ENCODE measurements at places on chromosomes 3 and 15.
A peak's percentile ranks its signal among the peaks of the same experiment; 100 is the strongest.

DNA sequence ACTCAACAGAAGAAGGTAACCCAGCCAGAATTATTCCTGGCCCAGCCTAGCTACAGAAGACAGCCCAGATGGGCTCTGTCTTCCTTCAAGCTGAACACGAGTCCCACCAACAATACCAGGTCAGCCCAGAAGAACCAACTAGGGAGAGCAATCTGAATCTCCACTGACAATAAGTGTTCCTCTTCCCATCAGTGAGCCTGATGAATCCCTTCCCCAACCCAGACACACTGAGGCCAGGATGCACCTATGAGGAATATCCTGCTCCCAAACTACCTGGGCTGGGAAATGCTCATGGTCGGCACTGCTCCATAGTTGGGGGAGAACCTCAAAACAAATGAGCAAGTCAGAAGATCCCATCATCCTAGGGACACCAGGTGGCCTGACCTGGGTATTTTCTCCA is 351.1 kb downstream of the OCA2 start:
- DNase-seq: no peak

GRCh38 chr3:30098243-30098642 is 508.2 kb upstream of the TGFBR2 start:
- DNase-seq: no peak

DNA sequence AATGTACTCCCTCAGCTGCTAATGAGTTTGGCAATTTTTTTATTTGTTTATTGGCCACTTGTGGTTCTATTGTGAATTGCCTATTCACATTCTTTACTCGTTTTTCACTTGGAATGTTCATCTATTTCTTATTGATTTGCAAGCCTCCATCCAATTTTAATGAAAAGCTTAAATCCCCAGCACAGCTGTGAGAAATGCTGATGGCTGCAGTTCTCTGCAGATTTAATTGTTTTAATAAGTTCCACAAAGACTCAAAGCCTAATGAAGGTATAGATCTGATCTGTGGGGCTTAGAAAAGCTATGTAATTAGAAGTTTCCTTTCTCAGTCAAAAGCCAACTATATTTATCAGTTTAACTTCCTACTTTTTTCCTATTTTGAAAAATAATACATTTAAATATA is 41.5 kb downstream of the LYZL4 start:
- no peak for DNase-seq

- no peak for DNase-seq
Observed at GRCh38 chr3:106215047-106215446, 346.2 kb upstream of the CBLB start.

- DNase-seq: no peak
Observed at GRCh38 chr3:103126115-103126514, 691.3 kb downstream of the ZPLD1 start.

GRCh38 chr3:56880720-56881575 is 79.2 kb upstream of the ARHGEF3 start:
- no peak for DNase-seq

GRCh38 chr3:183873914-183874313 is 10.8 kb downstream of the PARL start:
- DNase-seq: no peak

- DNase-seq: no peak
Observed at GRCh38 chr3:29890801-29891200, 609.9 kb downstream of the RBMS3 start.

- DNase-seq: no peak
Observed at GRCh38 chr3:120424976-120425570, 25.7 kb downstream of the FSTL1 start.

- DNase-seq: no peak
Observed at GRCh38 chr15:94277485-94277884, 46.1 kb downstream of the MCTP2 start.

DNA sequence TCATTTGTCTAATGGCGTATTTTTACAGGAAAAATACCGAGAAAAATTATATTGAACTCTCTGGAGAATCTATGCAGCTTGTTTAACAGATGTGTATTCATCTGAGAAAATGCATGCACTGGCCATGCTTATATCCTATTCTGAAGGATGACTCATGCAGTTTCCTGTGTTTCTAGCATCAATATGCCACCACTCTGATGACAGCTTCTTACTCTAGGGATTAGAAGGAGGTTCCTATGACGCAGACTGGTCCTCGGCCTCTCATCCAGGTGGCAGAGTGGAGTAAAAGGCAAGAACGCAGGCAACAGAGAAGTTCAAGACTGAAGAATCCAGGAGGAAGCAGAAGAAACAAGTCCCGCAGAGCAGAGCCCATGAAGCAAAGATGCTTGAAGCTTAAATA is 910.0 kb upstream of the ROBO1 start:
- no peak for DNase-seq

- DNase-seq: no peak
Observed at GRCh38 chr3:157098823-157099185, 61.1 kb downstream of the CCNL1 start.

- DNase-seq: no peak
Observed at GRCh38 chr15:92195241-92195640, 198.4 kb upstream of the ST8SIA2 start.

DNA sequence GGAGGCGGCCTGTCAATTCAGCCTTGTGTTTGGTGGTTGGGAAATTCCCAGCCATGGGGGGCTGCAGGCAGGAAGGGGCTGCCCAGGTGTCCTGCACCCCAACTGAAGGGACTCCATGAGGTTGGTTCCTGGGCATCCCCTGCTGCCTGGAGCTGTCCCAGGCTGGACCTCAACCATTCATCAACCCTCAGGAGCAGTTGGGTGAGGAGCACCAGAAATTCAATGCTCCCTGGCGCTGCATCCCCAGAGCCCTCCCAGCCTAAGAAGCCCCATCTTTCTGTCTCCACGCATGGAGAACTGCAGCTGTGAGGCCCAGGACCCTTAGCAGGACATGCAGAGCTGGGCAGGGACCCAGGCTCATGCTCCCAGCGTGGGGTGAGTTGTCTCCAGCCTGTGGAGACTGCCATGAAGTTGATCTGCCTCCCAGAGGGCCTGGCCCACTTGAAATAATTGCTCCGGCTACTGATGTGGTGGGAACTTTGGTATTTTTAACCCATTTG is 8.0 kb upstream of the SEMA3B start:
- no peak for DNase-seq

DNA sequence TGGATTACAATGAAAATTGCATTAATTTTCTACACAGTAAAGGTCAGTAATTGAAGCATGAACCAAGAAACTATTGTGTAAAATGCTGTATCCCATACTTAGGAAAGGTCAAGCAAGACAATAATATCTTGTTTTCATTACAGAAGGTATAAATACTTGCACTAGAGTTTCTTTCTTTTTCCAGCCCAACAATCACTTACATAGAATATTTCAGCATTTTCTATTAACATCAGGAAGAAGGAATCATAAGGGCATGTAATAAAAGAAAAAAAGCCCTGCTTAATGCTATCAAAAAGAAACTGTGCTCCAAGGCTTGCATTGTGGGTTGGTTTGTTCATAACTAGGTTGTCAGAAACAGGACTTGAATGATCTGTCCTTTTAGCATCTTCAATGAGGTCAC is 215.1 kb downstream of the MCTP2 start:
- DNase-seq: no peak

- DNase-seq: no peak
Observed at GRCh38 chr15:92711457-92711831, 55.9 kb upstream of the FAM174B start.

DNA sequence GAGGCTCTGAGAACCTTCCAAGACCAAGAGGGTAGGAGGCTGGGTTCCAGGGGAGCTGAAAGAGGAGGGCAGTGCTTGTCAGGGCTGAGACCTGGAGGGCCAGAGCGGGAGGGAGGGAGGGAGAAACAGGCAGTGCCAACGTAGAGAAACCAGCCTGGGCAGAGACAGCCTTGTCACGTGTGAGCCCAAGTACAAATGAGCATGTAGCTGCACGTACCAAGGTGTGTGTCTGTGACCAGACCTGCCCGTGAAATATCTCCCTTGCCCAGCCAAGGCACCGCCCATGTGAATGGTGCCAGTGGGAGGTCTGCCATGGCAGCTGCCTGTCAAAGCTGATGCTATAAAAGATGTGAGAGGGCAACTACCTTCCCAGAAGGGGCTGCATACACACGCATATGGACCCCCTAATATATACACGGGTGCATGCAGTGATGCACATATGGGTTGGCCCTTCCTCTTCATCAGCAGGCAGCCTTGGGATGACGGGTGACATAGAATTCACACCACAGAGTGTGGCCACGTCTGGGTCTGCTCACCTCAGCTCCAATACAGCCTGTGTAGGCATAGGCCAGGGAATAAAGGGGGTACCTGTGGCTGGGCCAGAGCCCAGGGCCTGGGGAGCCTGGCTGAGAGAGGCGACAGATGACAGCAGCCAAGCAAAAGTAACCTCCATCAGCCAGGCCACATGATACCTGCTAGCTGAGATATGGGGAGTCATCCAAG is 7.8 kb upstream of the CTDSPL start:
- no peak for DNase-seq

DNA sequence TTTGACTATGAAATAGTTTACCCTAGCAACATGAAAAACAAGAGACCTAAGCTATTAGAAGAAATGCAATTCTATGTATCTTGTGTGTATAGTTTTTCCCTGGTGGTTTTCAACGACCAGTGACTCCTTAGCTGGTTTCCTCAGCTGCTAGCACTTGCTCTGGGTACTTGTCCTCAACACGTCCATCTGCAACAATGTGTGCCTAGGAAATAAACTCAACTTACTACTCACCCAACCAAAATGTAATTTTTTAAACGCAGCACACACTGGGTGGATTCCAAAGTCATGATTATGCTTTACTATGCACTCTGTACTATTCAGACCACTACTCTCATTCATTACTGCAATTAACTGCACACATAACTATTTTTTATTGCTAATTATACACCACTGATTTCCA is 31.0 kb downstream of the CPA3 start:
- no peak for DNase-seq

DNA sequence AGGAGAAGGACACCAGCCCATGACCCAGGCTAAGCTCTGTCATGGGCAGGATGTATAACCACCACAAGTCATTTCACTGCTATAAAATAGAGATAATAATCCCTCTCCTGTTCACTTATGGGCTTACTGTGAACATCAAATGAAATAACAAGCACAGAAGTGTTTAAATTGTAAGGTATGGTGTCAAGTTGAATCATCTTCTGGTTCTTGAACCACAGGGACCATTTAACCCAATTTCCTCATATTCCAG is 44.3 kb upstream of the TLE3 start:
- DNase-seq: no peak

DNA sequence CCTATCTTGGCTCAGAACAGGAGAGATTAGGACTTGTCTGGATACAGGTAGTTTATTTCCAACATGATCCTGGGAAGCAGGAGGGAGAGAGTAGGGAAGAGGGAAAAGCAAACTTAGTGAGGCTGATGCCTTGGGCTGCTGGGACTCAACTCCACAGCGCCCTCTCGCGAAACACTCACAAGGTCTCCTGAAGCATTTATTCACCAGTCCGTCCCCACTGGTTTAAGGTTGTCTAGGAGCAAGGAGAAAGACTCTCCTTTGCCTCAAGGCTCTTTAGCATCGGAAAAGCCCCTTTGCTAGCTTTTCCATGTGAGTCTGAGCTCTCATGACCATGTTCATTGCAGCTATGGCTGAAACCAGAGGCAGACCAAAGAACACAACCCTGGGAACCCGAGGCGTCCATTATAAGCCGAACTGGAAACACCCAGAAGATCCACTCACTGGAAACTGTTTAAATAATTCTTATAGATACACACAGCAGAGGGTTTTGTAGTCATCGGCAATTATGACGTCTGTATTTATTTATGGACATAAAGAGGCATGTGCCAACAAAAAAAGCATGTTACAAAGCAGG is 244.5 kb downstream of the CD47 start:
- peak; percentile 76 for DNase-seq

DNA sequence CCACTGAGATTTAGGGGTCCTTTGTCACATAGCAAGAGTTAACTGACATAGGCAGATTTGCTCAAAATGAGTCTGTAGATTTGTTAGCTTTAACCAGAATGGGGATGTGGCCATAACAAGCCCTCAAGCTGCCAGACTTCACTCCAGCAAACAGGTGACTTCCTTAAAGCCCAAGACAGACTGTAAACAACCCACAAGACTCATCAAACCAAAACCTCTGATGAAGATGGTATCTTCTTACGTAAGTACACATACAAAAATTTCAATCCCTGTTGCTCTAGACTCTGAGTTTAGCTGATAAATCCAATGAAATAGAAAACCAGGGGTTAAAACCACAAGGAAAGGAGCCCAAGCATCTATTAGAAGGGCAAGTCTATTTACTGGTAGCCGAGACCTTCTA is 18.2 kb upstream of the ZBTB20 start:
- no peak for DNase-seq

GRCh38 chr3:45551214-45552010 is 43.1 kb upstream of the LIMD1 start:
- DNase-seq: no peak

GRCh38 chr15:87209891-87210689 is 1046.4 kb downstream of the NTRK3 start:
- no peak for DNase-seq

DNA sequence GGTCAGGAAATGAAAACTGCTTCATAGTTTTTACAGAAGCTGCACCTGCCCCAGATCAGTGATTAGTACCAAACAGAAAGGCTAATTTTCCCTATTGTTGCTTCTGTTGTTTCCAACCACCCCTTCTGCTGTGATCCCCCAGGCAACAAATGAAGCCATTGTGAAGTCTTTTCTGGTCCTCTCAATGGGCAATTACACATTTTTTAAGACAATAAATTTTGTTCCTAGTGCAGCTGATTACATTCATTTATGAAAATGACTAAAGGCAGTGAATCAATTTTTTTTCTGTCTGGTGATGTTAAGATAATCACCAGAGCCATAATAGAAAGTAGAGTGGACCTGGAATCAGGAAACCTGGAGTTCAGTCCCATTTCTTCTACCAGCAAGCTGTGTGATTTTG is 32.7 kb downstream of the GLDN start:
- no peak for DNase-seq

DNA sequence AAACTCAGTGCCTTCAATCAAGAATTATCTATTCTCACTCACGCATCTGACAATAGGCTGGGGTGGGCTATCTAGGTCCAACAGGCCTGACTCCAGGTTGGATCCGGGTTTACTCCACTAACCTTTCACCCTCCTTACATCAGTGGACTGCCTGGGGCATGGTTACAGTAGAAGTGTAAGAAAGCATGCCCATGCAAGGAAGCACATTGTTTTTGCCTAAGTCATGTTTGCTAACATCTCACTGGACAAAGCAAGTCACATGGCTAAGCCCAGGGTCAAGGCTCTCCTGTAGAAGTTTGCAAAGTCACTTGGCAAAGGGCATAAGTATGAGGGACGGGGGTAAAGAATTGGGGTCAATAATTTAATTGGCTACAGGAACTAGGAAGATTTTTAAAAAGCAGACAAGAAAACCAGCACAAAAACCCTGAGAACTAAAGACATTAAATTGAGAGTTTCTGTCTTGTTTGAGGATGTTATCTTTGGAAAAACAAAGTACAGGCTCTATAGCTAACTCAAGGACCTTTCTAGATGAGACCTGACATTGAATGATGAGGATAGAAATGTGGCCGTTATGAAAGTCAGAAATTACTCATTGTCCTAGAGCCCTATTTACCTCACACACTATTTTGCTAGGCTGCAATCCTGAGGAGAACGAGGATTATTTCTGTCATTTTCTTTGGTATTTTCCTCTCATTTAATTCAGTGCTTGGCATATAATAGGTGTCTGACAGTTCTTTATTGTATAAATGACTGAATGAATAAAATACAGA is 214.2 kb downstream of the IL20RB start:
- no peak for DNase-seq

- no peak for DNase-seq
Observed at GRCh38 chr3:177449360-177450006, 252.2 kb upstream of the TBL1XR1 start.

GRCh38 chr3:147816752-147817151 is 407.6 kb downstream of the ZIC1 start:
- no peak for DNase-seq
